ENCODE measurements at places on chromosomes 11 and 22. TPM values are rescaled to one million over a fixed set of nuclear protein-coding genes. Genes with fewer than 3 reads are reported as not detected.

The MUC5AC gene
- not detected for total RNA-seq

The CNTN5 gene
- not detected for total RNA-seq

The TRIM51 gene
- 23.9 TPM for total RNA-seq

The AQP11 gene
- 0.67 TPM for total RNA-seq

The HTR3A gene
- total RNA-seq, result not detected

The OR51I1 gene
- 0.63 TPM for total RNA-seq

The GGT5 gene
- total RNA-seq, result 0.13 TPM

The LAYN gene
- total RNA-seq, result not detected

The GPHA2 gene
- total RNA-seq, result not detected

DNA sequence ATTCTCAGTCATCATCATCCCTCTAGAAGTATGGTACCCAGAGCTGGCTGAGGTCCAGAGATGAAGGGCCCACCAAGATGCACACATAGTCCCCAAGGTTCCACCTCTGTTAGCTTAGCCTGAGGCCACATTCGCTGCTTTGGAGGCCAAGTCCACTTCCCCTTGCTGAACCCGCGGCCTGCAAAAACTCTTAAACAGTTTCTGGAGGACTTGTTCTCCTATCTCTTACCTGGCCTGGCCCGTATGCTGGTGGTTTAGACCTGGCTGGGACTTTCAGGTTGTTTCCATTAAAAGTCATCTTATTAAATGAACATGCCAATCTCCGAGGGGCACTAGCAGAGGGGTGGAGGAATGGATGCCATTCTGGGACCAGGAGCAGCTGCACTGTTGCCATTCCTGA is 64.6 kb downstream of the KCNC1 start:
- no peak for DNase-seq

GRCh38 chr22:46418827-46419226 is 83.3 kb downstream of the TRMU start:
- no peak for DNase-seq

DNA sequence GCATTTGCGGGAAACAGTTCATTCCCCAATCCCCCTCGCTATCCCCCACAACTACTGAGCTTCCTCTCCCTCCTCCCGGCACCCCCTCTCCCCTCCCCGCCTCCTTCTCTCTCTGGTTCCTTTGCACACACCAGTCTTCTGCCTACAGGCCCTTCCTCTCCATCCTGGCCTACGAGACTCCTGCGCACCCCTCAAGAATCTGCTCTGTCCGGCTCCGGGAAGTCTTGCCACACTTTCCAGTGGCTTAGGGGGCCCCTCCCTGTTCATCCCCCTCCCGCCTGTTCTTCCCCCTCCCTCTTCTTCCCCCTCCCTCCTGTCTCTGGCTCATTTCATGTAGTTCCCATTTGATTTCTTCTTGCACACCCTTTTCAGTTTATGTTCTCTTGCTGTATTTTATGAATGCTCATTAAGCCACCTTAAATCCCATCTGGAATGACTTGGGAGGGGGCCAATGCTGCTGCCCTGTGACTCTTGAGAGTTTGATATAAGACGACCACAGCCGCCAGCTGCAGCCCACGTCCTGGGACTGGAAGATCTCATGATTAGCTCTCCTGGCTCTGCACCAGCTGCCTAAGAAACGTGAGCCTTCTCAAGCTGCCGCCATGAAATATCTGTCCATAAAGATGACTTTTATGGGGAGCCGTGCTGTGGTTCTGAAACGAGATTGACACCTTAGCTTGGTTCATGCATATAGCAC is 50.9 kb downstream of the RPS6KA4 start:
- DNase-seq, result no peak

- DNase-seq, result no peak
Observed at GRCh38 chr22:24148266-24149197, 32.8 kb upstream of the SUSD2 start.

- DNase-seq, result peak; percentile 82
Observed at GRCh38 chr11:66970807-66971442, 4.2 kb upstream of the C11orf86 start.

GRCh38 chr11:94790661-94791180 is 22.6 kb downstream of the AMOTL1 start:
- peak; percentile 83 for DNase-seq

DNA sequence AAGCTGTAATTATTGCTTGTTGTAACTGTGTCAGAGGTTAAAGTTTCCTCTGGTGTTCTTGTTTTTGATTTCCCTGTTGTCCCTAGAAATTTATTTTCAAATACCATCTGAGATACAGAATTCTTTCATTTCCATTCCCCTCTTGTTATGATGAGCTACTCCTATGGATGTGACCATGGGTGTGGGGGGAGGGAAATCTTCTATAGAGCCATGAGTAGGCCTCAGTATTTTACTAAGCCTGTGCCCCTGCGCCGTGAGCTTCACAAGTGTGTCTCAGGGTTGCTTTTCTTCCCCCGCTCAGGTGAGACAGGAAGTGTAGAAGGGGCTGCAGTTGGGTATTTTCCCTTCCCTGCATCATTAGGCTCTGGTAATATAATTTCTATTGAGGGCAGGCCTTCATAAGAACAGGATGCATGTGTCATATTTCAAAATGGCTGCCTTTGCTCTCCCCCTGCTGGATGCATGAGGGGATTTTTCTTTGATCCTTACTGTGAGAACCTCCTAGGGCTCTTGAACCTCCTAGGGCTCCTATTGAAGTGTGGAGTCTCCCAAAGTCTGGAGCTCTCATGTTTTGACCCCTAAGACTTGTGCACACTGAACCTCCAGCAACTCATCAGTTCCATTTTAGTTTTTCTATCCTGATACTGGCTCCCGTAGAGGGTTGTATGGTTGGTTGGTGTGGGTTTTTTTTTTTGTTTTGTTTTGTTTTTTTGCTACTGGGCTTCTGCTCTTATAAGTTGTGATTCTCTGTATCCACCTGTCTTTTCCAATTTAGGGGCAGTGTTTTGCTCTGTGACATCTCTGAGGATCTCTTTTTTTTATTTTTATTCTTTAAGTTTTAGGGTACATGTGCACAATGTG is 658.2 kb downstream of the NTM start:
- DNase-seq, result peak; percentile 79

- peak; percentile 89 for DNase-seq
Observed at GRCh38 chr11:111735262-111736116, 30.7 kb downstream of the PPP2R1B start.

DNA sequence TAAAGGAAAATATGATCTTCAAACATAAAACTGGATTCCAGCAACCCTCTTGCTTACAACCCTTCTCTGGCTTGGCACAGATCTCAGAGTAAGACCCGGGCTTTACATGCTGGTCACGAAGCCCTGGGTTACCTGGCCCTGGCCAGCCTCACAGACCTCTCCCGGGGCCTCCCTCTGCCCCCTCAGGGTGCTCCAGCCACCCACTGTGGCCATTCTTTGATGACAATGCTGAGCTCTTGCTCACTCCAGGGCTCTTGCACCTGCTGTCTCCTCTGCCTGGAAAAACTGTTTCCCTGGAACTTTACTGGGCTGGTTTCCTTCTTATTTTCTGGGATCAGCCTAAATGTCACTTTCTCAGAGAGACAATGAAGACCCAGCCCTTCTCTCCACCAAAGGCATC is 43.9 kb downstream of the C11orf96 start:
- DNase-seq, result no peak

GRCh38 chr22:42427167-42427566 is 5.0 kb downstream of the NFAM1 start:
- no peak for DNase-seq

- no peak for DNase-seq
Observed at GRCh38 chr11:124674571-124674970, 867 bp downstream of the SPA17 start.

GRCh38 chr11:90380206-90380605 is 157.4 kb upstream of the CHORDC1 start:
- no peak for DNase-seq

DNA sequence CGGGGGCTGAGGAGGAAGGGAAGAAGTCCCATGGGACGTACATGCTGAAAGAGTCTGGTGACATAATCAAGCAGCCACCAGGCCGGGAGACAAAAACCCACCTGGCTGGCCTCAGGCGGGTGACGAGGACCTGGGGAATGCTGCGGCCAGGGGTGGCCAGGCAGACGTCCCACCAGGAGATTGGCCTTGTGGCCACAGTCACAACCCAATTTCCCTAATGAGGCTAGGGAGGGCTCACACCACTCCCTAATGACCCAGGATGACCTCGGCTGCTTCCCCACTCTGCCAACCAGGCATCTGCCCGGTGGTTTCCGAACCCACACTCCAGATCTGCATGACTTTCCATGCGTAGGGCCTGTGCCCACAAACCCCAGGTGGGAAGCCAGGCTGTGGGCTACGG is 66.9 kb downstream of the SCUBE1 start:
- no peak for DNase-seq

DNA sequence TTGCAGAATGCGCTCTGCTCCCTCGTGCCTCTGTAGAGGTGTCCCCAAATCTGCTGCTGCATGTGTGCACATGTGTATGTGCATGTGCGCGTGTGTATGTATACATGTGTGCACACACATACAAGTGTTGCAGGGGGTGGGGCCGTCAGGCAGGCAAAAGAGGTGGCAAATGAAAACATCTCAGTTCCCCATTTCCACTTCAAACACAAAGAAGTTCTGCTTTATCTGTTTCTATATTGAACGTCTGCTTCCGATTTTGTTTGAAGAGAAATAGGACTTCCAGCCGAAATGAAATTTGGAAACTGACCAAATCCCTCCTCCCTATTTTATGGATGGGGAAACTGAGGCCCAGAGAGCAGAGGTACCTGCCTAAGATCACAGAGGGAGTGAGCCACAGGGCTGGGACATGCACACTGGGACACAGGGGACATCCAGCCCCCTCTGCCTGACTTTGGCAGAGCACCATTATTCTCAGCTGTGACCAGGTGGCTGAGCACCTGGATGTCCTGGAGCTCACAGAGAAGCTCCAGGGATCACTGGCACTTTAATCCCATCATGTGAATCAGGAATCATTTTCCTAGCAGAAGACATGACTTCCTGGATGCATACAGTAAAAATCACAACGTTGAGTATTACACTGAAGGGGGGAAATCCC is 41.2 kb upstream of the ALX4 start:
- DNase-seq, result no peak

DNA sequence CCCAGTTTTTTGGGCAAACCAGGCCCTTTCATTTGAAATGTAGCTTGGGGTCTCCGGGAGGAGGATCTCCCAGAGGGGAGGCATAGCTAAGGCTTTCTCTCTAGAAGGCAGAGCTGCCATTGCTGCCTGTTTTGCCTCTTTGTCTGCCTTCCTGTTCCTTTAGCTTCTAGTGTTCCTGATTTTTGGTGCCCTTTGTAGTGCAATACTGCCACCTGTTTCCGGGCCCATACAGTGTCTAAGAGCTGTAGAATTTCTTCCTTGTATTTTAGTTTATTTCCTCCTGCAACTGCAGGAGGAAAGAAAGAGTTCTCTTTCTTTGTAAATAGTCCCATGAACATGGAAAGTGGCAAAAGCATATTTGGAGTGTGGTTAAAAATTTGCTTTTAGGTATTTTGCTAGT is 19.3 kb upstream of the GLYATL1 start:
- no peak for DNase-seq

DNA sequence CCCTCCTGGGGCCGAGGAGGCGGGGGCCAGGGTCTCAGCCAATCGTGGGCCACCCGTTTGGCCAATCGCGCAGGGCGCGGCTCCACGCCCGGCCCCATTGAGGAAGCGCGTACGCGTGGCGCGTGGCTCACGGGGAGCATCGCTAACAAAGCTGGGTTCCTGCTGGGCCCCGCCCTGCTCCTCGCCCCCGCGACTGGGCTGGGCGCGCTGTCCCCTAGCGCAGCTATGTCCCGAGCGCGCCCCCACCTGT is 614 bp upstream of the ASCL2 start:
- no peak for DNase-seq

DNA sequence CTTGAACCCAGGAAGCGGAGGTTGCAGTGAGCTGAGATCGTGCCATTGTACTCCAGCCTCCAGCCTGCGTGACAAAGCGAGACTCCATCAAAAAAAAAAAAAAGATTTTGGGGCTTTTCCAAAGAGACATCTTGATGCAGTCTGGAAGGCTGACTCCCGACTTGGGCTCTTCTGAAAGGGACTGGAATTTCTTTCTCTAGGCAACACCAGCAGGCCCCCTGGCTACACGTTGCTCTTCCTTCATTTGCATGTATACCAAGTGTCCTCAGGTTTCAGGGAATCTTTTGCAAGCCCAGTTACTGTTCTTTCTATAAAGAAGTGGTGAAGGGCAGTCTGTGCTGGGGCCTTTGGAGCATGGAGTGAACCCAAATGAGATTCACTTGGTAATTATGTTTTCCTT is 211.0 kb downstream of the GRIK4 start:
- DNase-seq, result no peak

- no peak for DNase-seq
Observed at GRCh38 chr11:33334627-33335026, 77.4 kb downstream of the HIPK3 start.

- peak; percentile 10 for DNase-seq
Observed at GRCh38 chr11:119262668-119263351, 54.1 kb downstream of the MCAM start.

Measured in SK-MEL-5 (cell line).